Stimulated activated CD8-positive, alpha-beta memory T cell treated with anti-CD3 and anti-CD28 coated beads, Interleukin-4, amount 100 ng/mL, for 4 hours (primary cell): ENCODE measurements at places on chromosomes 1 and 21.

DNA sequence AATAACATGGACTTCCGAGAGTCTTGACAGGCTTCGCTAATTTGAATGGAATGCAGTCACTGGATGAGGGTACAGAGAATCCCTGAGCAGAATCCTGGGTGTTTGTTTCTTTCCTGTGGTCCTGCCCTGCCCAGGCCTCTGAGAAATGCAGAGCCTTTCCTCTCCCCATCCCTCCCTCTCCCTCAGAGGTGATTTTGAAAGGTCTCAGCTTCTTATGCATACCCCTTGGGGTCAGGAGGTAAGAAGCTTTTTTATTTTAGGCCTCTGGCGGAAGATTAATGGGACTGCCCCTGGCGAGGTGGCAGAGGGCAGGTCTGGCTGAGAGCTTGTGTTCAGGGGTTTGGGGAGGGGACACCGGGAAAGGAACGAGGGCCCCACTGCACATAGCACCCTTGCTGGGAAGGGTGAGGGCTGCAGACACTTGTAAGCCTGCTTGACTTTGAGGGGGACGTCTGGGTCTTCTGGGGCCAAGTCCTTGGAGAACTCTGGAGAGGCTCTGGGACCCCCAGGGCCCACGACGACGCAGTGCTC lies 116.5 kb upstream of the SLC45A1 start:
- DNase-seq: no peak

- no peak for DNase-seq
These were observed 26.9 kb upstream of the EPB41 start for GRCh38 chr1:28887419-28887834.

- DNase-seq: no peak
These were observed 314.3 kb downstream of the CHRM3 start for GRCh38 chr1:239700667-239701066.

GRCh38 chr1:239550178-239550577 lies 163.8 kb downstream of the CHRM3 start:
- DNase-seq: no peak

GRCh38 chr1:246782120-246782900 lies 58.1 kb downstream of the SCCPDH start:
- DNase-seq: no peak

- DNase-seq: no peak
These were observed 77.5 kb downstream of the ZNF648 start for GRCh38 chr1:181984006-181984405.

- DNase-seq: no peak
These were observed 2.0 kb upstream of the B3GALT5 start for GRCh38 chr21:39610703-39611102.

DNA sequence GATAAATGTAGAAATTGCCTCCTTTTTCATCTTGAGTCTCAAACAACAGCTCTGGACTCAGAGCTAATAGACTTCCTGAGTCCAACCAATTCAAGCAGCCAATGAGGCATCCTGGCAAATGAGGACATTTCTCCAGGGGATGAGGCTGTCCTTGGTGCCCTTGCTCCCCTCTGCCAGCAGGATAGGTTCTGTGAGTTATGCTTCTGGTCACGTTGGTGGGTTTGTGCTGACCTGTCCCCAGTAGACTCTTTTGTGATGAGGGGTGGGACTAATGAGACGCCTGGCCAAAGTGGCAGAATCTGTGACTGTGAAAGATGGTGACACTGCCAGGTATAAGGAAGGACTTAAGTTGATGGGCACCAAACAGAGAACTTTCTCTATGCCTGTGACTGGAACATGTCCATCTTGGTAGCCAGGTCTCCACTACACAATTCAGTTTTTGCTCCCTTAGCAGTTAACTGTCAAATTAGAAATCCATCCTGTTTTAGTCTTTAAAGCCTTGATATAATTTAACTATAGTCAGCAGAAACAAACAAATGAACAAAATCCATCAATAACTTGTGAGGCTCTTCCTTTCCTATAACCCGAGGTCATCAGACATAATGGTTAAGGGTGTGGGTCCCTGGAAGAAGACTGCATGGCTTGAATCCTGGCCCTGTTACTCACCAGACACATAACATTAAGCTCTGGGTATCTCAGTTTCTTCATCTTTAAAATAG lies 35.7 kb upstream of the THEM4 start:
- no peak for DNase-seq
